T-helper 2 cell (primary cell): ENCODE measurements at places on chromosomes 5 and 9.
A peak's percentile ranks its signal among the peaks of the same experiment; 100 is the strongest.

DNA sequence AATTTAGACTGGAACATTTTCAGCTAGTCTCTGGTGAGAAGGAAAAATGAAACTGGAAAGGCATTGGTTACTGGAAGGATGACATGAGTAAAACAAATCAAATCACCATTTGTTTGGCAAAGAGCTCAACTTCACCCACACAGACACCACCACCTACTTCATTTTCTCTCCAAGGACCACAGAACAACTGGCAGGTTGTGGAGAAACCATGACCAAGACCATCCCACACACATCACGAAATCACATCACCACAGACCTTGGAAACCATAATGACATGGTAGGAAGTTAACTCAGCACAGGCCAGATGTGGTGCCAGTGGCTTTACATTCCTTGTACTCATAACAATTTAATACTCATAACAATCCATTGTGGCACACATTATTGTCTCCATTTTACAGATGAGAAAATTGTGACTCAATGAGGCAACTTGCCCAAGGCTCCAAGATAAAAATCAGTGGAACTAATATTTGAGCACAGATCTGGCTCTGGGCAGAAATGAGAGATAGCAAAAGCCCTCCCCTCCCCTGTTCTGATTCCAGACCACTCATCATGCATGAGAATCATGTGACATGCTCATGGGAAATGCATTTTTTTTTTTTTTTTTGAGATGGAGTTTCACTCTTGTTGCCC is 7.5 kb downstream of the OR1K1 start:
- DNase-seq = peak; percentile 87

DNA sequence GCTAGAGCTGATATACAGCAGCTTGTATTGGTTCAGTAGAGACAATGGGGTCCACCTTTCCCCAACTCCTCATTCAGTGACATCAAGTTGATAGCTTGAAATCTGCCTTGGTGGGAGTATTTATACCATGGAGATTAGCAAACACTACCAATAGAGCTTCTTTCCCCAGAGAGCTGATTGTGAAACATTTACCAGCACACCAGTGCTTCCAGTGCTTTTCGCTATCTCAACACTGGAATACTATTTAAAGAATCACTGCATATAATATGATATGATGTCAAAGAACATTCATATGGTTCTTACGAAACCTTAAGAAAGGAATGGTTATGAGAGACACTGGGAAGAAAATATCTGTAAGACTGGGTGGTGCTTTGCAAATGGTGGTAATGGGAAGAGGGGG is 21.8 kb upstream of the RNF145 start:
- no peak for DNase-seq

DNA sequence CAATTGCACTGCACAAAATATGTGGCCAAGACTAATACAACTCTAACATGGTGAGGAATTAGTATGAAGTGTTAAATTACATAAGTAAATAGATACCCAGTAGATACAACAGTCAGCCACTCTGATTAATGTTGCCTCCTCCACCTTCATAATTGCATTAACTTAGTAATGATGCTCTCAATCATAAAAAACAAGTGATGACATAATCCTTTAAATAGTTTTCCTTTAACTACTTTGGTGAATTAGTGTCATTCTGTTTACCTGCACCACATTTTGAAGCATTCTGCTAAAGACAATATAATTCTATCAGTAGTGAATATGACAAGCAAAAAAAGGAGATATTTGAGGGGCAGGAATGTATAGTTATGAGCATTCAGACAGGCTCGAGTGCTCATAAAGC is 265.9 kb upstream of the SLC24A2 start:
- no peak for DNase-seq

- no peak for DNase-seq
These were observed 50.4 kb upstream of the FAM170A start for GRCh38 chr5:119578937-119579336.

- DNase-seq = no peak
These were observed 5.7 kb downstream of the FIBCD1 start for GRCh38 chr9:130933114-130934046.

DNA sequence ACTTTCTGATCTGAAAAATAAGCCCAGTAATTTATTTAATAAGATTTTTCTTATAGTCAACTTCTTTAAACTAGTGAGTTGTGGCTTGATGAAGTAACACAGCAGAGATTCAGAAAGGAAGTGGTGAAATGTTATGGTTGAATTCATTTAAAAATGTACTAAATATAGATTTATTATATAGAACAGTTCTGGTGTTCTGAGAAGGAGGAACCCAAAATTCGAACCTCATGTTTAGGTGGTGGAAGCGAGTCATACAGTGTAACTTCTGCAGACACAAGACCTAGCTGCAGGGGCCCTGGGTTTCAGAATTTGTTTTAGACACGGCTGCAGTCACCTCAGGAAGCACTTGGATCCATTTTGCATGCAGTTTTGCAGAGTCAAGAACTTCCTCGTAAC is 188.2 kb downstream of the TRIO start:
- DNase-seq = peak; percentile 50

GRCh38 chr9:80922544-80922943 is 766.8 kb downstream of the TLE1 start:
- no peak for DNase-seq

DNA sequence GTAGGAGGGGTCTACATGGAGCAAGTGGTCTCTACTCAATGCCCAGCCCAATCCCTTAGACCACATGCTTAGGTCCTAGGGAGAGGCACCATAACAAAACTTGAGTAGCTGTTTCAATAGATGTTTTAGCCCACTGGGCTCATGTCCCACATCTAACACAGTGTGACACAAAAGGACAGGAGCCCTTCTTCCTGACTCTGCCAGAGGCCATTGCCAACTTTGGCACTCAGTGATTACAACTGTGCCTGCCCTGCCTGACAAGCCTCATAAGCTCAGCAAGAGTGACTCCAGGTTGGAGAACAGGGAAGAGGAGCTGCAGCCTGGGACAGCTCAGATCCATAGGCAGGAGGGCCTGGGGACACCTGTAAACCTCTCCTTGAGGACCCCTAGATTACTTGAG is 230.8 kb downstream of the ENC1 start:
- no peak for DNase-seq

- DNase-seq = no peak
These were observed 40.6 kb downstream of the PHAX start for GRCh38 chr5:126641387-126641786.

GRCh38 chr5:124642151-124642550 is 104.3 kb downstream of the ZNF608 start:
- no peak for DNase-seq

- DNase-seq = no peak
These were observed 60.0 kb downstream of the DROSHA start for GRCh38 chr5:31471916-31472315.

GRCh38 chr5:143008809-143009521 is 238.8 kb downstream of the ARHGAP26 start:
- peak; percentile 99 for DNase-seq

GRCh38 chr5:63127054-63127453 is 548.4 kb downstream of the LRRC70 start:
- no peak for DNase-seq

DNA sequence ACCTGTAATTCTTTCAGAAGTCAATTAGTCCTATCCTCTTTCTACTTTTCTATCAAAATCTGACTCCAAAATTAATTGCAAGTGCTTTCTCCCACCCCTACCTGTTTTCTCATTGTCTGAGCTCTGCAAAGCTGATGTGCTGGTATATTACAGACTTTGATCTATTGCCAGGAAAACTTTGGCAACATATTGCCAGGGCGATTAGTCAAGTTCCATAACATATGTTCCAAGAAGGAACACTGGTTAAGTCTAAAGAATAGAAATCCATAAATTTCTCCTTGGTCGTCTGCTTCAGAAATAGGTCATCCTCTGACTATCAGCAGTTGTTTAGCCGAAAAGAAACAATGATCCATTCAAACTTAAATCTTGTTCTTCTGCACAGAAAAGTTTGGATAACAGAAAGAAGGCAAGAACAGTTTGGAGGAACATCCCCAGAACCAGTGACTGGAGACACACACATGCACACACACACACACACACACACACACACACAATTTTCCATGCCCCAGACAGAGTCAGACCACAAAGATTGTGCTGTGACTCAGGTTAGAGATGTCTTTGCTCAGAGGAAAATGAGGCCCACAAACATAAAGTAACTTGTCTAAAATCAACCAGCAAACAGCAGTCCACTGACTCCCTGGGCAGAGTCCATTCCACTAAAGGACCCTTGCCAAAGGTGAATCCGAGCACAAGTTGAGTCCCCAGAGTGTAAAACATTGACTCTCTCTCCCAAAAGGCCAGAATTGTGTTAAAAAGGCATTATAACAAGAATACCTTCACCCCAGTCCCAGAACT is 202.1 kb downstream of the DEPDC1B start:
- DNase-seq = no peak

GRCh38 chr5:149411738-149412519 is 32.8 kb upstream of the IL17B start:
- DNase-seq = no peak

DNA sequence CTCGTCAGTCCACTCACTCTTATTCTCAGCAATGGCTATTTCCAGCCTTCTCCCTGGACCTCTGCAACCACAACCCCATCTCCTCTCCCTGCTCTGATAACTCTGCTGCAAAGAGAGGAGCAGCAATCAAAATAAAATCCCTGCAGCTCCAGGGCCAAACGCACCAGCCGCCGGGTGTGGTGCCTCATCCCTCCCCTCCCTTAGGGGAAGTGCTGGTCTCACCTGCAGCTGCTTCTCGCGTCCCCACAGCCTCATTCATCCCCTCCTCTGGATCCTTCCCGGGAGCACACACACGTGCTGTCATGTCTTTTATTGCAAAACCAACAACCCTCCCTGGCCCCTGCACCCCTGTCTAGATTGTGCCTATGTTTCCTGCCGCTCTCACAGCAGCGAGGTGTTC is 77.8 kb downstream of the TENT4A start:
- no peak for DNase-seq

DNA sequence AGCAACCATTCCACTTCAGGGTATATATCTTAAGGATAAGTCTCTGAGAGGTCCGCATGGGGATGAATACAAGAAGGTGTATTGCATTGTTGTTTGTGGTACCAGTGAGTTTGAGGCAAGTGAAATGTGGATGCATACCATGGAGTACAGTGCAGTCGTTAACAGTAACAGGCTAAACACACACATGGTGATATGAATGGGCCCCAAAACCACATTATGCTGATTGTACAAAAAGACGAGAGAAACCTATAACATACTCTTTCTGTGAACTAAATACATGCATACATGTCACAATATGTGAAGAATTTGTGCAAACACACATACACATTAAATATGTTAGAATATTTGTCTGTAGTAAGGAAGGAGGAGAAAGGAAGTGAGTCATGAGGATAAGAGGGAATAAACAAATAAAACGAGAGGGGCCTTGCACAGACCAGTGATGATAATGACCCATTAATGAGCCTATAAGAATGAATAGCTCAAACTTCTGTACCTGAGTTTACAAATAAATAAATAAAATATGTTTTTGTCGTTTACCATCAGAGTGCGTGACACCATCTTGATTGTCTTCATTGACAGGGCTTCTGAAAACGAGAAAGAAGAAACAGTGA is 66.5 kb upstream of the RICTOR start:
- no peak for DNase-seq

DNA sequence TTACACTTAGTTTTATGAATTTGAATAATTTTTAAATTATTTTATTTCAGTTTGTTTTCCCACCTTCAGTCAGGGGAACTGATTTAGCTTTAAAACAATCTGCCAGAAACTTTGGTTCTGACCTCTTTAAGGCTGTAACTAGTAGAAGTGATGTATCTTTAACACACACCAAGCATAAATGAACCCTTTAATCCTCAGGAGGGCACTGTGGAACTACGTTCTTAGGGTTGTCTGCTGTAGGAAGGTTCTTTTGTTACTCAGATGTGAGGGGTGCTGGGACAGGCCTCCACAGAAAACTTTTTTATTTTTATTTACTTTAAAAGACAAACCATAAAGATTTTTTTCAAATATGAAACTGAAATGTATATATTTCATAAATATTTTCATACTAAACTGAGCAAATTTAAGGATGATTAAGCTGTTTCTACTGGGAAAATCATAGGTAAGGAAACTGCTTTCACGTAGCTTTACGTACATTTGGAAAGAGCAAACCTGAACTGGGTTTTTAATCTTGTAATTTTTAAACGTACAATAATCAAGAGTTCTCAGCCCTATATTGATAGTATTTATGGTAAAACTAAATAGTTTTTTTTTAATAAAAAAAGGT is 5.3 kb downstream of the KLF4 start:
- DNase-seq = no peak

- no peak for DNase-seq
These were observed 27.5 kb upstream of the DMAC1 start for GRCh38 chr9:7827056-7827455.

- DNase-seq = no peak
These were observed 70.6 kb downstream of the C9orf50 start for GRCh38 chr9:129550199-129550839.

DNA sequence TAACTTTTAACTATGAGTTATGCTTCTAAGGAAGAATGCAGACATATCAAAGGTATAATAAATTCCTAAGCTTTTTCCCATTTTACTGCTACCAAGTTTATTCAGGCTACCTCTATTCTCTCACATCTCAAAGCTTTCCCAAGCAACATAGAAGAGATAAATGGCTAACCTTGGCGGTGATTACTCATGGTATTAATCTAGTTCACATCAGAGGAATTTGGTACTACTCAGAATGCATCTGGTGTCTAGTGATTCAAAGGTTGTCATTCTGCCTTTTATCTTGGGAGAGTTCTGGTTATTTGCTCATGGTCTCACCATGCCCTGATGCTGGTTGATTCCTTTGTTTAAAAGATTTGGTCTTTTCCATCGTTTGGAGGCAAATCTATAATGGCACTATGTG is 182.7 kb downstream of the TAF11L14 start:
- no peak for DNase-seq

DNA sequence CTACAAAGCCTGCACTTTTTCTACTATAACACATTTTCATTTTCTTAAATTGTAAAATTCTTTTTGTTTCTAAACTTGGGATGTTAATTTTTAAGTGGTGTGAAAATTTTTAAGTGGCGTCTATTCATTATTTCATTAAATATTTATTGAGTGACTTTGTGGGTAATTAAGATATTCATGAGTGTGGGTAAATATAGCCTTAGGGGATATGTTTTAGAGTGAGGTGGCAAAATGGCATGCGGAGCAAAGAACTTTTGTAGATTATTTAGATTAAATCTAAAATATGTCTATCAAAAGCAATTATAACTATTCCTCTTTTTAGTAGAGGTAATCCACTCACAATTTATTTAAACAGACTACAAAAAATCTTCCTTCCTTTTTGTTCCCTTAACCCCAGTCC is 188.4 kb downstream of the PCSK1 start:
- no peak for DNase-seq
